Activated B cell treated with CpG ODN at 0.5 μM for 24 hours (primary cell): ENCODE measurements at places on chromosomes 5 and 9.

- no peaks in the 10 kb centered on the region for H3K36me3 ChIP-seq
- H3K27ac ChIP-seq = no peak overlapping the region
- DNase-seq = no peak
Observed at GRCh38 chr9:120358877-120359276, 221.1 kb downstream of the CDK5RAP2 start.

DNA sequence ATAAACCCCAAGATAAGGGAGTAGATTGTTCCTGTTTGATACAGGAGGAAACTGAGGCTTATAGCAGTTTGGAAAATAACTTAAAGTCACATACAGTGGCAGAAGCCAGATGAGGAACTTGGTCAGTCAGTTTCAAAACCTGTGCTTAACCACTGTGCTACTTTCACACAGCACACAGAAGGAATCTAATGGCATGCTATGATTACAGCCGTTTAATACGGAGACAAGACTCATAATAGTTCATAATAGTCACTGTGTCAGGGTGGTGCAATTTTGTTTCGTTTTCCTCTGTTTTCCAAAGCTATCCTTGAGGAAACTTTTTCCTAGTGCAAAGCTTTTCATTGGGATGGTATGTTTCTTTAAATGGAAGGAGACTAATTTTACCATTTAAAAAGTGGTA is 112.3 kb downstream of the GCNT1 start:
- H3K4me3 ChIP-seq = peak overlapping the region; percentile 77
- no peak for DNase-seq
- H3K27ac ChIP-seq = no peak overlapping the region
- no peaks in the 10 kb centered on the region for H3K36me3 ChIP-seq
- H3K4me1 ChIP-seq = peaks cover 27% of the 10 kb centered on the region

- H3K27ac ChIP-seq = no peak overlapping the region
- H3K27me3 ChIP-seq = no peaks in the 10 kb centered on the region
- DNase-seq = no peak
- no peaks in the 10 kb centered on the region for H3K36me3 ChIP-seq
- no peaks in the 10 kb centered on the region for H3K4me1 ChIP-seq
- no peak overlapping the region for H3K4me3 ChIP-seq
Observed at GRCh38 chr9:13718539-13718938, 439.0 kb upstream of the MPDZ start.

DNA sequence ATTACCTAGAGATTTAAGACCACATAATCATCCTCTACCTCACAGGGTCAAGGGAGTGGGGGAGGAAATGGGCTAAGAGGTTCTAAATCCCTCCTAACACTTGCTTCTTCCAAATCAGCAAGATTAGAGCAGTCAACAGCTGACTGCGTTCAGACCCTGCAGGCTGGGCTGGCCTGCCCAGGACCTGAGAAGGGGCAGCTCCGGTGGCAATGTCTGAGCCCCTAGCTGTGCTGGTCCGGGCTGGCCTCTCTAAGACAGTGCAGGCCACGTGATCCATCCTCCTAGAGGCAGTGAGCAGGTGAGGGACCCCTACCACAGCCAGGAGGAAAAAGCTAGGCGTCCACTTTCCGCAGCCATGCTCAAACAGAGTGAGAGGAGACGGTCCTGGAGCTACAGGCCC is at the start of gene KCNV2:
Gene KCNV2, plus strand, starts transcription at position 126 of the 400 bp plus-strand sequence. Its CDS starts 230 bp downstream, at position 356.
- peaks cover 4% of the 10 kb centered on the region for H3K36me3 ChIP-seq
- DNase-seq = no peak
- no peaks in the 10 kb centered on the region for H3K4me1 ChIP-seq
- no peak within 1 kb of the TSS for H3K27ac ChIP-seq
- no peaks in the 10 kb centered on the region for H3K27me3 ChIP-seq

DNA sequence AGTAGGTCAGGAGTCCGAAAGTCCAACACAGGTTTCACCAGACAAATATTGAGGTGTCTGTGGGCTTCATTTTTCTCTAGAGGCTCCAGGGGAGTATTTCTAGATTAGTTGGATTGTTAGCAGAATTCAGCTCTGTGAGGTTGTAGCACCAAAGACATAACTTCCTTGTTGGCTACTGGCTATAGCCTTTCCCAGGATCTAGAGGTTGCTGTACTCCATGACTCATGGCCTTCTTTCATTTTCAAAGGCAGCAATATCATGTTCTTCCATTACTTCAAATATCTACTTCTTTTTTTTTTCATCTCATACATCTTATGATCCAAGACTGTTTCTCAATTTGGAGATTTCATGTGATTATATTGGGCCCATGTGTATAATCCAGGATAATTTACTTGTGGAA is 404.0 kb upstream of the FAM174A start:
- H3K27ac ChIP-seq = no peak overlapping the region
- no peak overlapping the region for H3K4me3 ChIP-seq
- H3K36me3 ChIP-seq = no peaks in the 10 kb centered on the region
- DNase-seq = no peak
- H3K4me1 ChIP-seq = no peaks in the 10 kb centered on the region

DNA sequence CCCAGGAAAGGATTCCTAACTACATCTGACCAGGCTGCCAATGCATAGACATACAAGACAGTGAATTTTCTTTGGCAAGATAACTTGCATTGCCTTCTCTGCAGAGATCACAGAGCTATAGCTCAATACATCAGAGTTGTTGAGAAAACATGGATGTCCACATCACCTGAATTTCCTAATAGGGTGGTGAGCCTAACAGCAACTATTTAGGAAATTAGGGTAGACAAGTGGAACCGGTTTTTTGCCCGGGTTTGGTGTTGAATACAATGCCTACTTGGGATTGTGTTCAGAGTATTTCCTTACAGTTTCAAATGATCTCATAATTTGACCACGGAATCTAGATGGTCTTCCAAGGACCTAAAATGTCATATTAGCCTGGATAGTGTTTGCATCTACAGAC is 262.7 kb downstream of the KIF4B start:
- no peaks in the 10 kb centered on the region for H3K4me1 ChIP-seq
- DNase-seq = no peak
- H3K4me3 ChIP-seq = no peak overlapping the region
- no peaks in the 10 kb centered on the region for H3K36me3 ChIP-seq
